MCF 10A (cell line): ENCODE measurements at places on chromosomes 16 and 17. TPM values are rescaled to one million over a fixed set of nuclear protein-coding genes. Genes with fewer than 3 reads are reported as not detected.

The RNF43 gene
- 6.7 and 7.9 TPM in 2 replicates for total RNA-seq

The HSPB9 gene
- total RNA-seq, result not detected in 2 replicates

The C17orf107 gene
- 3.6 and 4.3 TPM in 2 replicates for total RNA-seq

The MYO18A gene
- 24.0 and 24.8 TPM in 2 replicates for total RNA-seq

The CDH11 gene
- total RNA-seq, result 0.33 and 0.83 TPM in 2 replicates

The CTRB1 gene
- total RNA-seq, result not detected in 2 replicates

The ARHGDIG gene
- total RNA-seq, result not detected in 2 replicates

The TP53TG3 gene
- not detected in 2 replicates for total RNA-seq

The HIC1 gene
- 0.59 and 1.0 TPM in 2 replicates for total RNA-seq

The CIBAR2 gene
- total RNA-seq, result not detected in 2 replicates

The SHISA6 gene
- not detected in 2 replicates for total RNA-seq

The RASD1 gene
- 0.21 TPM in 1 of 2 replicates, not detected in the other for total RNA-seq

The AGRP gene
- total RNA-seq, result not detected in 2 replicates

The CMTM2 gene
- not detected in 2 replicates for total RNA-seq

The RARA gene
- total RNA-seq, result 12.2 and 12.6 TPM in 2 replicates

The GPR179 gene
- 0.09 and 0.37 TPM in 2 replicates for total RNA-seq

The ITGAD gene
- not detected in 2 replicates for total RNA-seq

The TERB1 gene
- total RNA-seq, result 0.26 and 0.69 TPM in 2 replicates

The PRR14 gene
- 39.4 and 41.4 TPM in 2 replicates for total RNA-seq

The MMP25 gene
- 0.26 and 0.64 TPM in 2 replicates for total RNA-seq

The C16orf86 gene
- total RNA-seq, result 0.54 and 0.65 TPM in 2 replicates

The CYBC1 gene
- total RNA-seq, result 38.0 and 45.4 TPM in 2 replicates

The HOXB7 gene
- total RNA-seq, result not detected in 2 replicates

The CCL3 gene
- not detected in 2 replicates for total RNA-seq

The DOC2A gene
- total RNA-seq, result 1.2 TPM in 2 replicates

The CD300E gene
- not detected in 2 replicates for total RNA-seq

The RCVRN gene
- not detected in 2 replicates for total RNA-seq

The TMC8 gene
- not detected in 2 replicates for total RNA-seq

The TBC1D3C gene
- 3.4 TPM in 1 of 2 replicates, not detected in the other for total RNA-seq

The NEURL4 gene
- 36.9 and 39.3 TPM in 2 replicates for total RNA-seq

The SHCBP1 gene
- 17.2 and 21.4 TPM in 2 replicates for total RNA-seq

The STARD3 gene
- 30.1 and 31.1 TPM in 2 replicates for total RNA-seq

The MTHFSD gene
- 30.7 and 39.1 TPM in 2 replicates for total RNA-seq

The SETD6 gene
- 18.4 and 19.5 TPM in 2 replicates for total RNA-seq

The PIK3R5 gene
- total RNA-seq, result not detected in 2 replicates

The MYO15A gene
- 0.20 and 1.1 TPM in 2 replicates for total RNA-seq

The TRAF7 gene
- 87.4 and 98.6 TPM in 2 replicates for total RNA-seq

The UTS2R gene
- not detected in 2 replicates for total RNA-seq

The NHLRC4 gene
- total RNA-seq, result not detected in 2 replicates

The KAT7 gene
- 45.1 and 53.7 TPM in 2 replicates for total RNA-seq

The CACNG5 gene
- total RNA-seq, result not detected in 2 replicates

The FBXW10B gene
- total RNA-seq, result 3.4 and 5.3 TPM in 2 replicates

The CSH2 gene
- total RNA-seq, result not detected in 2 replicates

The PLA2G10 gene
- total RNA-seq, result not detected in 2 replicates

The SPATA33 gene
- total RNA-seq, result 7.2 and 9.5 TPM in 2 replicates

The ALOX12 gene
- not detected in 2 replicates for total RNA-seq

The CDH3 gene
- total RNA-seq, result 74.4 and 107 TPM in 2 replicates

The CFAP97D1 gene
- not detected in 2 replicates for total RNA-seq

The DLX4 gene
- 0.32 and 0.56 TPM in 2 replicates for total RNA-seq

The HOXB2 gene
- 3.0 and 4.8 TPM in 2 replicates for total RNA-seq
